Central memory CD4-positive, alpha-beta T cell (primary cell): ENCODE measurements at places on chromosomes 3 and 15.

GRCh38 chr15:93997071-93997658 is 234.2 kb upstream of the MCTP2 start:
- DNase-seq, result no peak

DNA sequence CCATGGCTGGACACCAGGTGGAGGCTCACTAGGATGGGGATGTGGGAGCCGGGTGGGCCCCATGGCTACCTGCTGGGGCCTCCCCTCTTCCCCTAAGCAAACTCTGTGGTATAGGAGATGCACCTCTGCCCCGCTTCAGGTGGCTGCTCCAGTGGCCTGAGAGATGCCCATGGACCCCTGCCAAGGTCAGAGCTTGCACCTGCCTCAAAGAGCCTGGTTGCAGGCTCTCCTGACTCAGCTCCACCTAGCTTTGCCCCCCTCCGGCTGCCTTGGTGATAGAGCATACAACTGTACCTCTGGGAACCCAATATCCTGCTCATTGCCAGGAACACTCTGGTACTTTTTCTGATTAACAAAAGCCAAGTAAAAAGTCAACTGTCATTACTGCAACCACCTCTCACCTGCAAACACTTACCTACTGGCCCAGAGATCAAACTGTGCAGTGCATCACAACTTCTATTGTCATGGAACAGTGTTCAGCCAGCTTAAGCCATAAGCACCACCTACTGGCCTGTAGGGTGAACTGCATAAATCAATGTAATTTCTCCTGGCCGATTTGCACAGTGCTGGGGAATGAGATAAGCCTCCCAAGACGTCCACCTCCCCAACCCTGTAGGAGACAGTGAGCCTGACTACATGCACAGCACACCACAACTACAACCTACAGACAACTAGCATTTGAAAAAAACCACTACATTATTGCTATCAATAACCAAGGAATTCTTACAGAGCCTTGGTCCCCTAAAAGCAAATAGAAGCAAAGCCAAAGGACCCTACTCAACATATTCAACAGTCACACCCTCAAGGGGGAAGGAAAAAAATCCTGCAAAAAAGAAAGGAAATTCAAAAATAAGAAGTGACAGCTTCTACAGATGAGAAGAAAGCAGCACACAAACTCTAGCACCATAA is 352.4 kb upstream of the ARHGEF26 start:
- peak; percentile 55 for DNase-seq

DNA sequence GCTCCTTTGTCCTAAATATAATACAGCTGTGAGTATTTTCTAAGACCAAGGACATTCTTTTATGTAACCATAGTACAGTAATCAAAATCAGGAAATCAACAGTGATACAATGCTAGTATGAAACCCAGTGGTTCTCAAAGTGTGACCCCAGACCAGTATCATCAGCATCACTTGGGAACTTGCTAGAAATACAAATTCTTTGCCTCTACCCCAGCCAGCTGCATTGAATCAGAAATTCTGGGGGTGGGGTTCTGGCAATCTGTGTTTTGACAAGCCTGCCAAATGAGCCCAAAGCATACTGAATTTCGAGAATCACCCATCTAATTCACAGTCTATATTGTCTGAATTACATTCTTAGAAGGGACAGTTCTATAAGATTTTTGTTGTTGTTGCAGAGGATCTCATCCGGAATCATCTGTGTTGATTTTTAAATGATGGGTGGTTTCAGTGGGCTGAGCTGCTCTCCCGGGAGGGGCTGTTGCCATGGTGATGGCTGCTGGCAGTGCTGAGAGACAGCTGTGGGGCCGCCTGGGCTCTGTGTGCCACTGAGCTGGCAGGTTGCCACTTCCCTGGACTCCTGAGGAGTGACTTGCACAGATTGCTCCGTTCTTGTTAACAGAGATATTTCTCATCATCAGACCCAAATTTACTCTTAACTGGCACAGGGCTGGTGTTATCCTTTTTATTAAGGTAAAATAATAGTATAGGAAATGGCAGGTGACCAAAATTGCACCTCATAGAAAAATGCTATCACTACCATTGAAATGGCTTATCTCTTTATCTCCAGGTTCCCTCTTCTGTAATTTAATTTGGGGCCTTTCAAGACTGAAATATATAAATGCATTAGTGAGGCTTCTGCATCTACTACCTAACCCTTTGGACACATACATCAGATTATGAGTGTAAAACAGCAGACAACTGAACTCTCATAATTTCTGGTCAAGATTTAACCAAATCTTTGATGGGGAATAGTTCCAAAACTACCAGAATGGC is 56.5 kb downstream of the NEK11 start:
- no peak for DNase-seq

DNA sequence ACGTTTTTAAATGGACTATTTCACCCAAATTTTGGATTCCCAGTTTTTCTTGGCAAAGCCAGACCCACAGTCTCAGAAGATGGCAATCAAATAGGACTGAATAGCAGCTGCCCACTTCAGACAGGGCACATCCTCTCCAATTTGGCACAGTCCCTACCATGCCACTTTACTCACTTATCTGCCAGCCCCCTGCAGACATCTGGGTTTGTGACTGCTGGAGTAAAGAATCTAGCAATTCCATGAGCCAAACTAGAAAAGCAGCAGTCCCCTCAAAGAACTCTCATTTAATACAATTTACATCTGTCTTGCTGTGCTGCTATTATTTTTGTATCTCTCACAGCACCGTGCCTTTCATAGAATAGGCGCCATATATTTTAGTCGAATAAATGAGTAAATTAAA is 16.0 kb upstream of the LRRN1 start:
- DNase-seq, result no peak

DNA sequence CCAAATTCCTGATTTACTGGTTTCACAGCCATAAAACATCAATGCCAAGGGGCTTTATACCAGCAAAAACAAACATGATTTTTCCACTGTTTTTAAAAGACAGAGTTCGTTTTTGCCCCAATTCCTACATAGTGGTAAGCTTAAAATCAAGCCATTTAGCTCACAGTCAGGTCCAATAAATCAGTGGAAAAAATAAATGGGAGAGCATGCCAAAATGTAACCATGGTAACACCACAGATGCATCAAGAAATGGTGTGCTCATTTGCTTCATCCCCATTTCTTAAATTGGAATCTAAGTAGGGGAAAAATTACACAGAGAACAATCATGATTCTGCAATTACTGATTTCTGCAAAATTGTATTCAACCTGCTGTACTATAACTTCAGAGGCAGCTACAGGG is 418.8 kb downstream of the MAGI1 start:
- DNase-seq, result no peak

DNA sequence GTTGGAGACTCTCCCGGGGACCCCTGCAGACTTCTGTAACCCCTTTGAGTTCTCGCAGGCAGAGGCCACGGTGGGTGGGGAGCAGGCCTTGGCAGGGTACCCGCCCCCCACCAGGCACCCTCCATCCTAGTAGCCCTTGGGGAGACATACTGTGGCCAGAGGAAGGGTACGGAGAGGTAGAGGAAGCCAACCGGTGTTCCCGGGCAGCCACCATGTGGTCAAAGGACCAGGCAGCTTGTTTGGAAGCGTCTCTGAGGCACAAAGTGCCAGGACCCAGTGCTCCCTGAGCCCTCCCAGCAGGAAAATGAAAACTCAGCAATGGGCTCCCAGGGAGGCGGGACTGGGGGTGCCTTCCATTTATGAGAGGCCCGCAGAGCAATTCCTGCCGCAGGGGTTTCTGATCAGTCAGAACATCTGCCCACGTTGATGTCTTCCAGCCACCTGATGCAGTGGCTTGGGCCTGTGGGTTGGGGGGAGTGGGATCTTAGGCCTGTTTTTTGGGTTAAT is 53.0 kb upstream of the CGNL1 start:
- no peak for DNase-seq

DNA sequence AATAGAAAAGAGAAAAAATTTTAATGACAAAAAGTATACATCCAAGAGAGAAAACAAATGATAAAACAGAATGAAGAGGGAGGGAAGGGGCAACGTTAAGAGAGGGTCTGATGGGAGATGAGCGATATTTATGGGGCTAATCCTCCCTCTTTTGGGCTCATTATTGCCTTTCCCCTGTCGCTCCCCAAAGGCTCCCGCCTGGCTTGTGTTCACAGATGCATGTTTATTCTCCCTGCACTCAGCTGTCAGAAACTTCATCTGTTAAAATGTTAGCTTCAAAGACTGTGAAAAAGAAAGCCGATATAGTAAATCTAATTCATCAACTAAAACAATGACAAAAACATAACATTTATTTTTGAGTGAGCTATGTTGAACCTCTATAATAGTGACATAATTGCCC is 74.3 kb downstream of the GABRB3 start:
- DNase-seq, result no peak

- no peak for DNase-seq
Observed at GRCh38 chr15:100332231-100332630, 9.5 kb downstream of the ADAMTS17 start.

DNA sequence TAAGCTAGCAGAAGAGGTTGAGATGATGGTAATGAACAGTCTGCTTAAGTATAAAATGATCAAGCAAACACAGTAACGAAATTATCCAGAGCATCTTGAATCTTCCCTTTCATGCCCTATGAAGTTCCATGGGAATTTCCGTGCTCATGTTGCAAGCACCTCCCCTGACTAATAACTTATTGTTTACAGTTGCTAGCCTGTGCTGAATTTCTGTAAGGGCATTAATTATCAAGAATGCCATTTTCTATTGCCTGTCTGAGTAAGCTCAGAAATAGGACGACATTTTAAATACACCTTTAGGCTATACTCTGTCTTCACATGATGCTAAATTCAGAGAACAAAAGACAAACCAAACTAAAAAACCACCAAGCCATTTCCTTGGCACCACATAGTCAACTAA is 257.5 kb upstream of the LRTM1 start:
- DNase-seq, result no peak

DNA sequence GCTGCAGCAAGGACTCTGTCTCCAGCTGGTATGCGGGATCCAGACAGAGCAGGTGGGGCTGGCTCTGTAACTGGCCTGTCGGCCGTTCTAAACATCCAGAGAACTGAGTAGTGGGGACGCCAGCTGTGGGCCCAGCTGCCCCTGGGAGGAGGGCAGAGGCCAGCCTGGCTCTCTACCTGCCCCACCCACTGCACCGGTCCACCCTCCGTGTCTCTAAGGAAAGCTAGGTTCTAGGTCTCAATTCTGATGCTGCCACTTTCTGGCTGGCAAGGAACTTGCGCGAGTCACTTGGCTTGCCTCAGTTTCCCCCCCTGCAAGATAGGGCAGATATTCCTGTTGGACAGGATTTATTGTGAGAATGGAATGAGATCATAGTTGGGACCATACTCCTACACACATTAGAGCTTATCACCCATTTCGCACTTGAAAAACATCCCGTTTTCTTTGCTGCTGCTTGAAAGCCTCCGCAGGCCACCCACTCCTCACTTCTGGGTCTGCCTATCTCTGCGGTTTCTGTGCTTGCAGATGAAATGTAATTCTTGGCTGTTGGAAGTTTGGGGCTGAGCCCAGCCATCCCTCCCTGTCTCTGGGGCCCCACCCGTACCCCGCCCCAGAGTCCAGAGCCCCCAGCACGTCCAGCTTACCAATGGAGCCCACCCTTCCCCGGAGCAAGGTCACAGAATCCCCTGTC is 65.8 kb downstream of the IQSEC1 start:
- no peak for DNase-seq

- no peak for DNase-seq
Observed at GRCh38 chr3:13045904-13046568, 27.2 kb downstream of the IQSEC1 start.

- no peak for DNase-seq
Observed at GRCh38 chr3:31946484-31947081, 34.5 kb downstream of the OSBPL10 start.

DNA sequence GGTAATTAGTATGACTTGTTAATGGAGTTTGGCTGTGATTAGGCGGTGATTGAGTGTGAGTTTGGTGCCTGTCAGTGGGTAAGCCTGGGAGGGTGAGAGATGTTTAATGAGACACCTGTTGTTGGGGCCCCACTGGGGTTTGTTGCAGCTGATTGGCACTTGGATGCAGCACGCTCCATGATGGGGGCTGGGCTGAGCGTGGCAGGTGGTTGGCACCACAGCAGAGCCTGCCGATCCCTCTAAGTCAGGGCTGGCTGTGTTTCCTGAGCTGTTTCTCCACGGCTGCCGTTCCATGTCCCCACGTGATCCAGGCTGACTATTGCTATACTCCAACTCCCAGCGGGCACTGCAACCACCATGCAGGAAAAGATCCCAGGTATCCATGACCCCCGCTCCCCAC is 93.5 kb upstream of the ARRDC4 start:
- DNase-seq, result no peak

DNA sequence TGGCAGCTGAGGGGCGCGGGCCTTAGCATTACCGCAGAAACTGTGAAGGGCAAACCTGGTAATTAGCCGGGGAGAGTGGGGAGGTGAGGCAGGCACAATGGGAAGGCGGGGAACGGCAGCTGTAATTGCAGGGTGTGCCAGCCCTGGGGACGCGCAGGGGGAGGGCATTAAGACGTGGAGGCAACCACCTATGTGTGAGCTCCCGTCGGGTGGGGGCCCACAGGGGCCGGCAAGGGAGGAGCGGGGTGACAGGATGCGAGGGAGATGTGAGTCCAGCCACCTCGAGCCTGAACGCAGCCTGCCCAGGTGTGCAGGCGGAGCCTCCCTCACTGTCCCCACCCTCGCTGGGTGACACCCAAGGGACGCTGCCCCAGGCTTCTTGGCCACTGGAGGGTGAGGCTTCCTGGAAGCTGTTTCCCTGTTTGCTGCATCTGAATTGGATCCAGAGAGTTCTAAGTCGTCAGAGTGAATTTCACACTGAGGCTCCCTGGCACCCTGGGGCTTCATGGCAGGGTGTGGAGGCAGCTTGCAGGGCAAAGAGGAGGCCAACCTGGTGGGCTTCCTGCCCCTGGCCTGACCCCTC is 130.6 kb upstream of the MEF2A start:
- DNase-seq, result no peak

DNA sequence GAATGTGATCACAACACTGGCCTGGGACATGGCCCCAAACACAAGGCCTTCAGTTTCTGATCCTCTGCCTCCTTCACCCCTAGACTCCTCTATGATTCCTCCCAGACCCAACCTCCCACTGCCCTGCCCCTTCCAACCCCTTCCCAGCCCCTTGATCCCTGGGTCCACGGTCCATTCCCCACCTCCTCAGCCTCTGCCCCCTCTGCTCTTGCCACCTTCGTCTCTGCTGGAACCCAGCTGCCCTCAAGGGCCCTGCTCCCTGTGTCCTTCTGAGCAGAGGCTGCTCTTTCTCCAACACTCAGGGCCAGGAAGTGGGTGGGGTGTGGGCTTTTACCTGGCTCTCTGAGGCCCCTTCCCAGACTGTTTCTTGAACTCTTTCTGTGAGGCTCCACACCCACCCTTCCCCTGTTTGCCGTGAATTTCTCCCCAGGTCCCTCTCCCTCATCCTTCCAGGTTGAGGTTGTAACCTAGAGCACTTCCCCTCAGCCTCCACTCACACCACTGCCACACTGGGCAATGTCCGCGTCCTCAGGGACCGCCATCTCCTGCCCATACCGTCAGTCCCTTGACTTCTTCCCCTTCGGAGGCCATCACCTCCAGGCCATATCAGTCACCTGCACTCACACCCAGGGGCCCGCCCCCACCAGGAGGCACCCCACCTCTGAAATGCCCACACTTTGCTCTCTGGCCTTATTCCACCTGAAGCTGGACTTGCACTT is 18.7 kb upstream of the SLCO2A1 start:
- DNase-seq, result no peak

GRCh38 chr3:46721009-46721408 is 3.3 kb upstream of the PRSS50 start:
- no peak for DNase-seq

GRCh38 chr15:67549736-67550135 is 7.2 kb downstream of the MAP2K5 start:
- DNase-seq, result no peak

GRCh38 chr3:104102386-104102785 is 1264.3 kb upstream of the ALCAM start:
- no peak for DNase-seq

GRCh38 chr15:73838831-73839426 is 34.4 kb upstream of the TBC1D21 start:
- no peak for DNase-seq
